Activated T-cell treated with anti-CD3 and anti-CD28 coated beads for 1 hour (primary cell): ENCODE measurements at places on chromosomes 4 and X.

DNA sequence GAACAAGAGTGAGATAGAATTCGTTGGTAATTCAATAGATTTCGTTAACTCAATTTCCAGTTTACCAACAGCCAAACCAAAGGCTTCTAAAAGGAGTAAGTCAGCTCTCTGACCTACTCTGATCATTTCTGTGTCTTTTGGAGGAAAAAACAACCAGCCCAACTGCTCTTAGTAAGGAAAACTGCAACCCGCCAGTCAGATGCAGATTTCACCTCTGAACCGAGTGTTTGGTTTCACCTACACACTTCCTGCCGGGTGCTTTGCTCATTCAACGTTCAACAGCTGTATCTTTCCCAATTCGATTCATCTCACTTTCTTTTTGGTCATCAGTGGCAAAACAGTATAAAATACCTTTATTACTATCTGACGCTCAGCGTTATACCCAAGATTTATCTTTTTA is 24.5 kb downstream of the TMSB4X start:
- no peak for DNase-seq

DNA sequence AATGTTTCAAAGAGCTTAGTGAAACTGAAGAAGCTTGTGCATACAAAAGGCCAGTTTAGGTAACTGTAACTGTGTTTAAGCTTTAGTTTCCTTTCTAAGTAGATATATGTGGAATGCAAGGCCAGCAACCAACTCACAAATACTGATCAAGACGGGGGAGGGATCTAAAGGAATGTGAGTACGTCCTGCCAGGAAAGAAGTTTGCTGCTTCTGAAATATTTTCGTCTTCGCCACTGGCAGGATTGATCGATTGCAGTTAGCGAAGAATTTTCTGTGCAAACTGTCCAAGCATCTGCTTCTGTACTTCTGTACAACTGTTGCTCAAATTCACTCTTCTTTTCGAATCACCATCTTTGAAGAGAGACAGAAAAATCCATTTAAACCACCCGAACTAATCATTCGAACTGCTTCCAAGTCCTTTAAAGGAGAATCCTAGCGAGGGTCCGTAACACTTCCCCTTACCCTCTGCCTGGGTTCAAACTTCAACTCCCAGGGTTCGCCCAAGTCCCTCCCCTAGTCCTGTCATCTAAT is 373 bp upstream of the INTS6L start:
- no peak for DNase-seq

DNA sequence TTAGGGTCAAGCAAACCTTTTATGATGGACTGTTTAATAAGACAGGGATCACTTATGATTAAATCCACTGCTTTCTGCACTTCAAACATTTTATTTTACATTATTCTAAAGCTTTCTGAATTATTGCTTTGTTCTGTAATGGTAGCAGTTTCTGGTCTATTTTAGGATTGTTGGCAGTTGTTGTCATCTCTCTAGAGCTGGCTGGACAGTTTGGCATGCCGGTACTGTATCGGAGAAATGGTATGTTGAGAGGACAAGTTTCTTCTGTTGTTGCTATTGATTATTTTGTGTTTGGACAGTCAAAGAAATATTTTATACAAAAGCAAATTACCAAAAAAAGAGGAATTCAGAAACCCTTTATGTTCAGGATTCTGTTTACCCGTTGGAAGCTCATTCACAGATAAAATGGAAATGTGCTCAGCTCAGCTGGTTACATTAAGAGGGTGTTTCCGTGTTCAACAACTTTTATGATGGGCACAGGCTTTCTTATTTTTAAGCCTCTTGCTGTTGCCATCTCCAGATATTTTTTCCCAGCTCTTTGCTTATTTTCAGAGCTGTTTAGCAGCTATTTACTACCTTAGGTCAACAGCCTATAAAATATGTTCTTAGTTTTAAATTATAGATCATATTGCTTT is 214.6 kb upstream of the IGFBP7 start:
- no peak for DNase-seq

DNA sequence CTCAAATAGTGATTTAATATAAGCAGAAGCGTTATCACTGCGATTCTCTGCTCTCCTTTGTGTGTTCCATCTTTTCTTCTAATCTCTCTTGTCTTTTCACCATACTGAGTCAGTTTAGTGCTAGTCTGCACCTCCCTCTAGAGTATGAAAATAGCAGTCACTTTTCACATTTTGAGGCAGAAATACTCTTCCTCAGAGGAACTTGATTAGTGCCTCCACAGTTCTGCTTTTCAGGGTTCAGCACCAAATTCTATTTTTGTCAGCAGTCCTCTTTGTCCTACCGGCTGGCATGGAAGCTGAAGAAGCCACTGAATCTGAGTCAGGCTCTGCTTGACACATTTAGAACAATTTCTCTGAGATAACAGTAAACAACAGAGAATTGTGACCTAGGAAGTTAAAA is 49.7 kb upstream of the ANKRD17 start:
- no peak for DNase-seq

- DNase-seq = peak; percentile 26
Observed at GRCh38 chr4:123599920-123600810, 203.6 kb downstream of the SPRY1 start.

DNA sequence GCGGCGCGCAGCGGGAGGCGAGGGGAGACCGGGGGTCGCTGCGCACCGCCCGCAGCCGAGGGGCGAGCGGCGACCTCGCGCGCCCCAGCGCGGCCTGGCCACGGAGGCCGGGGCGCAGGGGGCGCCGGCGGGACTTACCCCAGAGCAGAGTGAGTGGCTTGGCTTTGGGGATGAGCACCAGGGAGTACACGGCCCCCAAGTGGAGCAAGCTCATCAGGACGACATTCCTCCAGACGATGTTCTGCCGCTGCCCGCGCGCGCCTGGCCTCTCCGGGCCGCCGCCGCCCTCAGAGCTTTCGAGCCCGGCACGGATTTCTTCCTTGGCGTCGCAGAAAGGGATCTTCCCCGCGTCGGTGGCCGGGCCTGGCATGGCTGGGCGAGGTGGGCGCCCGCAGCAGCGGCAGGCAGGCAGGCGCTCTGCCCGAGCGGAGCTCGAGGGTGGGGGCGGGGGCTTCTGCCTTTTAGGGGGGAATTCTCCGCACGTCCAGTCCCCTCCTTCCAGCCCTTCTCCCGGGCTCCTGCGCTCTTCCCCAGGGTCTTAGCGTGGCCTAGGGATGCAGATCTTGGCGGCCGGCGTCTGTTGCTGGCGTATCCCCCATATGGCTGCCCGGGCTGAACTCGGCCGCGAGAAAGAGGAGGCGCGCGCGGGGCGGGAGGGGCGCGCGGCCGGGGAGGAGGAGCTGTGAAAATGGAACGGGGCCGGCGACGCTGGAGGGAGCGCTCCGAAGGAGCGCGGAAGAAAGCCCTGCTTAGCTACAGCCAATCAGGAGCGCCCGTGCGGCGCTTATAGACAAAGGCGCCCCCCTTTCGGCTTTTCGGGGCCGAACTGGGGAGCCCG is at the start of gene SCD5:
Gene SCD5, minus strand, starts transcription at position 629 of the 838 bp plus-strand sequence. Its CDS starts 259 bp downstream, at position 370.
- peak; percentile 32 for DNase-seq

GRCh38 chrX:47200385-47201150 is 6.9 kb downstream of the UBA1 start:
- no peak for DNase-seq

DNA sequence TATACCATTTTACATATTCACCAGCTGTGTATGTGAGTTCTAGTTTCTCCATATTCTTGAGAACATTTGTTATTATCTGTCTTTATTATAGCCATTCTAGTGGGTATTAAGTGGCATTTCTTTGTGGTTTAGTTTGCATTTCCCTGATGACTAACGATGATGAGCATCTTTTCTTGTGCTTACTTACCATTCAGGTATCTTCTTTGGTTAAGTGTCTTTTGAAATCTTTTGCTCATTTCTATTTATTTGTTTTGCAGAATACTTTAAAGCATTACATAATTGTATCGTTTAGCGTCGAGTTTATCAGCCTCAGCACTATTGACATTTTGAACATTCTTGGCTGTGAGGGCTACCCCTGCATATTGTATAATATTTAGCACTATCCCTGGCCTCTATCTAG is 85.4 kb downstream of the FRMPD4 start:
- no peak for DNase-seq

GRCh38 chrX:34521563-34521962 is 135.5 kb downstream of the TMEM47 start:
- DNase-seq = no peak

GRCh38 chr4:67568820-67569219 is 10.3 kb downstream of the STAP1 start:
- no peak for DNase-seq

DNA sequence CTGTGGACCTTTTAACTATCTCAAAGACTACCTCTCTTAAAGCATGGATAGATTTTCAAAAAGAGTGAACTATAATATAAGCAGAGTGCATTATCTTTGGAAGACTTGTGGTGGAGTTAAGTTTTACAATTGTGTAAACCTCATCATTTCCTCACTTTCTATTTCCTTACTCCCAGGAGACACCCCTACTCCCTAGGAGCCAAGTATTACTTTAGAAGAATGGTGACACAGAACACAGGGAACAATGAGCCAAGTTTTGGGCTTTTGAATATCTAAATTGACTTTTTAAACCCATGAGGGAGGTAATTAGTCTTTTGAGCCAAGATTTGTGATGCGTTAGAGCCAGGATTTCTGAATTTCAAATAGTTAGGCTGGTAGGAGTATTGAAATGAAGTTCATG is 78.9 kb upstream of the UNC5C start:
- no peak for DNase-seq

GRCh38 chrX:48793935-48794334 is 7.5 kb downstream of the GATA1 start:
- no peak for DNase-seq

GRCh38 chr4:40804598-40804997 is 54.8 kb downstream of the NSUN7 start:
- DNase-seq = no peak

- no peak for DNase-seq
Observed at GRCh38 chr4:7552466-7552865, 117.7 kb upstream of the PSAPL1 start.

DNA sequence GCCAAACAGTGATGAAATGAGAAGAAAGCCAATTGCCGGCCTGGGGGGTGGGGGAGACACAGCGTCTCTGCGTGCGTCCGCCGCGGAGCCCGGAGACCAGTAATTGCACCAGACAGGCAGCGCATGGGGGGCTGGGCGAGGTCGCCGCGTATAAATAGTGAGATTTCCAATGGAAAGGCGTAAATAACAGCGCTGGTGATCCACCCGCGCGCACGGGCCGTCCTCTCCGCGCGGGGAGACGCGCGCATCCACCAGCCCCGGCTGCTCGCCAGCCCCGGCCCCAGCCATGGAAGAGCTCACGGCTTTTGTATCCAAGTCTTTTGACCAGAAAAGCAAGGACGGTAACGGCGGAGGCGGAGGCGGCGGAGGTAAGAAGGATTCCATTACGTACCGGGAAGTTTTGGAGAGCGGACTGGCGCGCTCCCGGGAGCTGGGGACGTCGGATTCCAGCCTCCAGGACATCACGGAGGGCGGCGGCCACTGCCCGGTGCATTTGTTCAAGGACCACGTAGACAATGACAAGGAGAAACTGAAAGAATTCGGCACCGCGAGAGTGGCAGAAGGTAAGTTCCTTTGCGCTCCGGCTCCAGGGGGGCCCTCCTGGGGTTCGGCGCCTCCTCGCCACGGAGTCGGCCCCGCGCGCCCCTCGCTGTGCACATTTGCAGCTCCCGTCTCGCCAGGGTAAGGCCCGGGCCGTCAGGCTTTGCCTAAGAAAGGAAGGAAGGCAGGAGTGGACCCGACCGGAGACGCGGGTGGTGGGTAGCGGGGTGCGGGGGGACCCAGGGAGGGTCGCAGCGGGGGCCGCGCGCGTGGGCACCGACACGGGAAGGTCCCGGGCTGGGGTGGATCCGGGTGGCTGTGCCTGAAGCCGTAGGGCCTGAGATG is at the start of gene SHOX:
Gene SHOX, plus strand, starts transcription at position 180 of the 885 bp plus-strand sequence. Its CDS starts 107 bp downstream, at position 287.
- DNase-seq = no peak

- DNase-seq = no peak
Observed at GRCh38 chr4:15479089-15479912, 9.6 kb downstream of the CC2D2A start.

GRCh38 chrX:154731881-154732280 is 19.0 kb downstream of the GAB3 start:
- DNase-seq = no peak

- DNase-seq = no peak
Observed at GRCh38 chrX:149987613-149988012, 49.3 kb upstream of the EOLA2 start.

- DNase-seq = no peak
Observed at GRCh38 chr4:27635936-27636913, 775.6 kb downstream of the STIM2 start.

- DNase-seq = no peak
Observed at GRCh38 chr4:4990857-4991540, 28.3 kb downstream of the CYTL1 start.

DNA sequence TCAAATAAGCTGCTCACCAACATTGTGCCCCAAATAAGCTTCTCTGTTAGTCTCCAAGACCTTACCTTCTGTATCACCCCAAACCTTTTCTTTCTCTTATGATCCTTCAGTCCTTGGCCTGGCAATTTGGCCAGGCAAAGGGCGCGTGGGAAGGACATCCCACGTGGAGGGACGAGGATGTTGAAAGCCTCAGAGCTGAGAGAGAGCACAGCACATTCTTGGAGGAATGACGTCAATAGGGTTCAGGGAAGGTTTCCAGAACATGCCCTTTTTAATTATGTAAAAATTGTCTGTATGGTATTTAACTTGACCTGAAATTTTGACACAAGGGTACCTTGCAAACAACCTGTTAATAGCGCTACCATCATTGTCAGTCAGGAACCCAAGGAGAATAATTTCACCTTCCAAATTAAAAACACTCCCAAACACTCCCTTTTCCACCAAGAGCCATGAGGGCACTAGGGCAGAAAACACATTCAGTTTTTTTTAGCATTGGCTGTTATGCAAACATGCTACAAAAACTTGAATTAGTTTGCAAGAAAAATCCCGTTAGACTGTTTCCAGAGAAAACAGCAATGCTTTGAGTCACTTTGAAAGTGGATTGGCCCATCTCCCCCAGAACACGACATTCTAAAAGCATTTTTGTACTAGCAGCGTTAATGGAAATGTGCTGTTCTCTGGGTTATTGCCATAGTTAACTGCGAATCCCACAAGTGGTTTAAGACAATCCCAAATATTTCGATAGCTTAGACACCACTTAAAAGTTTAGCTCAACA is 183.2 kb upstream of the PUDP start:
- DNase-seq = no peak

DNA sequence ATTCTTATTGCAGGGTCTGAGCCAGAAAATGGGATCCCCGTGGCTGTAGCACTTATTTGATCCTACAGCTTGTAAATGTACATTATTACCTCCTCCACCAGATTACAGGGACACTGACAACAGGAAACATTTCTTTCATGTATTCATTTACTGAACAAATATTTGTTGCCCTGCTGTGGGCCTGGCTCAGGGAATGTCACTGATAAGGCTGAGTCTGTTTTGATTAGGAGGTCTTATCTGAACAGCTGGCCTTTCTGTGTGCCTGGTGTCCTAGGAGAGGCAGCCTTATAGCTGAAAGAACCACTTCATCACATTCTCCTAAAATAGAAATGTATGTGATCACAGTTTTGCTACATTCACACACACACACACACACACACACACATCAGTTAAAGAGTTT is 45.5 kb upstream of the PROM1 start:
- DNase-seq = no peak
